ENCODE measurements at places on chromosomes 3 and 15. TPM values are rescaled to one million over a fixed set of nuclear protein-coding genes. Genes with fewer than 3 reads are reported as not detected.

The WDR93 gene
- not detected for polyA plus RNA-seq

The EFCC1 gene
- not detected for polyA plus RNA-seq

The ADCY5 gene
- 8.4 TPM for polyA plus RNA-seq

The GNB4 gene
- 42.8 TPM for polyA plus RNA-seq

The CHRM5 gene
- 0.10 TPM for polyA plus RNA-seq

The REC114 gene
- polyA plus RNA-seq, result not detected

The ZWILCH gene
- 63.1 TPM for polyA plus RNA-seq

The SLC22A13 gene
- polyA plus RNA-seq, result 0.16 TPM

The TGM5 gene
- not detected for polyA plus RNA-seq

The IGSF11 gene
- polyA plus RNA-seq, result 1.2 TPM

The CLRN1 gene
- polyA plus RNA-seq, result 0.18 TPM

The MCF2L2 gene
- 9.3 TPM for polyA plus RNA-seq

The CATSPER2 gene
- 2.0 TPM for polyA plus RNA-seq

The BNC1 gene
- polyA plus RNA-seq, result not detected

The PLA2G4D gene
- not detected for polyA plus RNA-seq

The GRM2 gene
- polyA plus RNA-seq, result 11.6 TPM

The SEMA5B gene
- polyA plus RNA-seq, result 3.8 TPM

The PLSCR5 gene
- 0.37 TPM for polyA plus RNA-seq

The STARD9 gene
- polyA plus RNA-seq, result 7.1 TPM

The HEG1 gene
- polyA plus RNA-seq, result 0.48 TPM

The RETNLB gene
- not detected for polyA plus RNA-seq

The CACNA2D2 gene
- polyA plus RNA-seq, result 7.8 TPM

The TJP1 gene
- polyA plus RNA-seq, result 6.2 TPM

The ECE2 gene
- polyA plus RNA-seq, result 0.42 TPM

The AMT gene
- polyA plus RNA-seq, result 6.1 TPM

The RTP1 gene
- polyA plus RNA-seq, result 2.0 TPM

The SMCO1 gene
- polyA plus RNA-seq, result not detected

The FBXL2 gene
- polyA plus RNA-seq, result 82.0 TPM

The SLCO3A1 gene
- polyA plus RNA-seq, result 14.2 TPM

The NCK1 gene
- polyA plus RNA-seq, result 21.5 TPM

The TMC3 gene
- not detected for polyA plus RNA-seq

The AADACL2 gene
- polyA plus RNA-seq, result not detected

The CTXN2 gene
- 0.69 TPM for polyA plus RNA-seq

The PPIB gene
- polyA plus RNA-seq, result 206 TPM

The SNX22 gene
- polyA plus RNA-seq, result 0.38 TPM

The U2SURP gene
- polyA plus RNA-seq, result 159 TPM

The GOLGA6L4 gene
- 8.4 TPM for polyA plus RNA-seq

The PLA2G4E gene
- polyA plus RNA-seq, result not detected

The CD96 gene
- polyA plus RNA-seq, result not detected

The ZIC1 gene
- polyA plus RNA-seq, result 134 TPM

The LRRC31 gene
- polyA plus RNA-seq, result not detected

The CNTN4 gene
- polyA plus RNA-seq, result 13.9 TPM

The SCAANT1 gene
- not detected for polyA plus RNA-seq

The AHSG gene
- 1.1 TPM for polyA plus RNA-seq

The ST8SIA2 gene
- polyA plus RNA-seq, result 38.9 TPM

The LMAN1L gene
- polyA plus RNA-seq, result not detected

The SIDT1 gene
- polyA plus RNA-seq, result 0.08 TPM
